Activated T-cell treated with anti-CD3 and anti-CD28 coated beads, Interleukin-2, amount 50 U/mL, for 24 hours (primary cell): ENCODE measurements at places on chromosomes 5 and 9.

GRCh38 chr5:59380350-59380951 lies 513.1 kb downstream of the PDE4D start:
- no peak for DNase-seq

GRCh38 chr5:174273325-174273724 lies 227.8 kb downstream of the NSG2 start:
- DNase-seq, result no peak

- no peak for DNase-seq
Observed at GRCh38 chr5:9615331-9615730, 14.8 kb downstream of the TAS2R1 start.

GRCh38 chr5:128671943-128672342 lies 133.9 kb upstream of the FBN2 start:
- no peak for DNase-seq

DNA sequence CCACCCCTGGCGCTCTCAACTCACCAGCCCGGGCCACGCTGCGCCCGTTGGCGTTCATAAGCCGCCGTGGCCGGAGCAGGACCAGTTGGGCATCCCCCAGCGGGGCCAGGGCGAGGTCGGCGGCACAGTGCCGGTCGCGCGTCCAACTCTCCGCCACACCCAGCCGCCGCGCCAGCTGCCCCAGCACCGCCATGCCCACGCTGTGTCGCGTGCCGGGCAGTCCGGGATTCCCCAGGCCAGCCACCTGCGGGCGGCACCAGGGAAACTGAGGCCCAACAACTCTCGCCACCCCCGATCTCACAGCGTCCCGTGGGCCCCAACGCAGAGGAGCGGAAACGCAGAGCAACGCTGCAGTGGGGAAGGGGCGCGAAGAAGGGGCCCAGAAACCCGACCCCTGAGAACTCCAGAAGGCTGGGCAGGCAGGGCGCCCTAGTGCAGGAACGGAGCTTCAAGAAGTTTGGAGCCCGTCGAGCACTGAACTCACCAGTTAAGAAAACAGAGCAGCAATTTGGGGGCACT lies 453 bp downstream of the PTRH1 start:
- DNase-seq, result no peak

GRCh38 chr5:135488727-135489465 lies 36.7 kb upstream of the TIFAB start:
- no peak for DNase-seq

GRCh38 chr9:135724186-135724787 lies 22.3 kb downstream of the KCNT1 start:
- no peak for DNase-seq

DNA sequence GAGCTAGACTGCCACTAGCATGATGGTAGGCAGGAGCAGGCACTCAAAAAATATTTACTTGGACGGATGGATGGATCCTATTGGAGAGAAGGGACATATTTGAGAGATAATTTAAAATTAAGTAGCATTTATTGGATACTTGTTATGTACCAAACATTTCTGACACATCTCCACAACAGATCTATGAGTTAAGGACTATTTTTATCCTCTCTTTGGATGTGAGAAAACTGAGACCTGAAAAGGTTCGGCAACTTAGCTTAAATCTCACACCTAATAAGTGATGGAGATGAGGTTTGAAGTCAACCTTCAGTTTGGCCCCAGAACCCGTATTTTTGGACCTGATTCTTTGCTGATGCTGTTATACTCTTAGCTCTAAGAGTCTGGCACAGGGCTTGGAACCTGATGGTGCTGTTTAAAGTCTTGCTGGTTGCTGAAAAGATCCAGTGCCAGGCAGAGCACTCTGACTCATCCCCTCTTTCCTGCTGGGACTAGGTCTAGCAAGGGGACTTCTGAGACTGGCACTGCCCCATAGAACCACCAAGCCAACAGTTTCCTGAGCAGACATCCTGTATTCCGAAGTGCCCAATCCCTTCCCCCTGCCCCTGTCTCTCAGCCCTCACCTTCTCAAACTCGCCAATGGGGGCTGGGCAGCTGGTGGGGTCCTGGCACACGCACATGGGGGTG lies 15.6 kb downstream of the SPARC start:
- no peak for DNase-seq

DNA sequence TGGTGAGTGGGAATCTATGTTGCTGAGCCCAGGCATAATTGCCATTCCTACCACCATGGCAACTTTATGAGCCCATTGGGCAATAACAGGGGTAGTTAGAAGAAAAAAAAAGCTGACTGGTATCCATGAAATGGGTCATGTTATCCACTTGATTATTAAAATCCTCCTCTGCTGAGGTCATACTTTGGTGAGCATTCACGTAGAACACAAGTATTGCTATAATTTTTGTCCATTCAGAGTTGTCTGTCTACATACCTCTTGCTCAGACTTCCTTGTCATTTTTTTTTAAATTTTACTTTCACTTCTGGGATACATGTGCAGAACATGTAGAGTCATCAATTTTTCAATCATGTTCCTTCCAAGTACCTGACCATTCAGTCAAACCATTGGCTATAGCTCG lies 780.8 kb upstream of the ARRDC3 start:
- DNase-seq, result no peak

DNA sequence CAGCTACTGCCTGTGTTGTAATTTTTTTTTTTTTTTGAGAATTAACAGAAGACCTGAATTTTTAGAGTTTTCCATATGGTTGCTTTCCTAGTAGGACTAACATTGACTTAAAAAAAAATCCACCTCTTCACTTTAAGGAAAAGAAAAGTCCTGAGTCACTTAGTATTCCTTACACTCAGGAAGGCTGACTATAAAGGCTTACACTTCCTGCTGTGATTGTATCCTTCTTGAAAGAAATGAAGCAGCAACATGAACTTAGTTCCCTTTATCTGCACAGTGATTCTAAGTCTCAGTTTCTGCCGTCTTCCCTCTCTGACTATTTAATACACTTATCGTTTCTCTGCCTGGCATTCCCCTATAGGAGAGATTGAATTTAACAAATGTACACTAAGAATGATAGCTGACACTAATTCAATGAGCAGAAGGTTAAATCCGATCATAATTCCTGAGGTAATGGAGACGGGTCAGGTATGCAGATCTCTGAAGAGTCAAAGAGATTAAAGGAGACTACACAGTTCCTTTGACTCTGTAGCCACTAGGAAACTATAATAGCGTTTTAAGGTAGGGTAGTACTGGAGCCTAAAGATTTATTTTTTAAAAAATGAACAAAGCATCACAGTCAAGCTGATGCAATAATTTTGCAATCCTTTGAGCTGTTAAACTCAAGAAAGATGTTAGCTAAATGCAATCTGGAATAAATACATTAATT lies 185.1 kb upstream of the ELAVL2 start:
- DNase-seq, result no peak

- DNase-seq, result no peak
Observed at GRCh38 chr9:125495172-125496119, 211.6 kb downstream of the MAPKAP1 start.

DNA sequence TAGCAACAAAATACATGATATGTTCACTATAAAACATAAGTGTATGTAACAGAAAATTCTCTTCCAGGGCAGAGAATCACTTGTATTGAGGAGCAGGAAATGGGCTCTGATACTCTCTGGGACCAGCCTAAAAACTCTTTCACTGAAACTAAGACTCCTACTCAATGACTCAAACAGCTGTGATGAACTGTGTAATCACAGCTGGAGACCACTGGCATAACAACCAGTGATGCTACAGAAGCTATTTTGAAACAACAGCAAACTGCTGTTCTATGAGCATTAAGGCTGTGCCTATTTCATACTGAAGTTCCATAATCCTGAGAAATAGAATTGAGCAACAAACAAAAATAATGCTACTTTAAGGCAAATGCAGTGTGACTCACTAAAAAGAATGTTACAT lies 594.0 kb downstream of the HINT1 start:
- DNase-seq, result no peak

- no peak for DNase-seq
Observed at GRCh38 chr5:170006021-170006420, 25.7 kb upstream of the INSYN2B start.

GRCh38 chr5:131511934-131512333 lies 123.1 kb downstream of the RAPGEF6 start:
- DNase-seq, result no peak

- no peak for DNase-seq
Observed at GRCh38 chr9:130766021-130766926, 68.8 kb upstream of the ABL1 start.

- no peak for DNase-seq
Observed at GRCh38 chr5:140408750-140409241, 7.2 kb downstream of the ANKHD1 start.

GRCh38 chr9:18666348-18666747 lies 192.4 kb downstream of the ADAMTSL1 start:
- DNase-seq, result no peak

- no peak for DNase-seq
Observed at GRCh38 chr9:128288273-128289004, 12.4 kb downstream of the SWI5 start.

DNA sequence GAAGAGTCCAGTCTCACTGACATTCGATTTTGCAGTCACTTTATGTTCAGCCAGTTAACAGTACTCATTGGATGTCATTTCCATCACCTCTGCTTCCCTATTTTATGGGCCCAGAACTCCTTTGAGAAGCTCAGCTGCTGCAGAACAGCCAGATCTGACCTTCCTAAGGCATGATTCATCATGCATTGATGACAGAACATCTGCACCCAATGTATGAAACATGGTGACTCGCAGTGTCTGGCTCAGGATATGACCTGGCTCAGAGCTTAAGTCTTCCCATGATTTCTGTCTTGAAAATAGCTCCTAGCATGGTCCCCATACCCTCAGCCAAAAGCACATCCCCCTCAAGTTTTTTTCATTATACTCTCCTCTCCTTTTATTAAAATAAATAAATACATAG lies 92.6 kb upstream of the TRIM32 start:
- no peak for DNase-seq

DNA sequence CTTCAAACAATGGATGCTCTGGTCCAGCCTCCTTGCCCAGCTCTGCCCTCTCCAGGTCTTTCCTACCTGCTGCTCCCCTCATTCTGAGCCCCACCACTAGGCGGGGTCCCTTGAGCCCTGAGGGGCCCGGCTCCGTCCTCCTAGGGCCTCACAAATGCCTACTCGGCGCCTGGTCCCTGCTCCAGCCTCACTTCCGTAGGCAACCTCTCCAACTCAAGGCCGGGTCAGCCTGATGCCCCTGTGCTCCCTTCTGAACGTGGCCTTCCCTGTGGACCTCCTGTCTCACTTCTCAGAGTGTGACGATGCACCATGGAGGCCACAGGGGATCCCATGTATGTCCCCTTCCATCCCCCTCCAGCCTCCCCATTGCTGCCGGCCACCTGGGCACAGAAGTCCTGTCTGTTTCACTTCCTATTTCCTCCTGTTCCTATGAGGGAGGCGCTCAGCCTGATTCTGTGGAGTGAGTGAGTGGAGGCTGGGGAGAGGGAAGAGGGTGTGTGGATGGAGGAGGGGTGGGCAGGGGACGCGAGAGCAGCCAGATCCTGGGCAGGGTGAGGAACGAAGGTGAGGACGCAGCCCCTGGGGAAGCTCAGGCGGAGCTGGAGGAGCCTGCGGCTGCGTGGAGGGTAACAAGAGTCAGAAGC lies 127.2 kb upstream of the FAM120A start:
- no peak for DNase-seq

GRCh38 chr9:122788831-122789230 lies at the start of gene OR5C1:
Gene OR5C1, plus strand, starts transcription at chr9:122788933. Its CDS starts 0 bp downstream, at chr9:122788933.
- DNase-seq, result no peak

DNA sequence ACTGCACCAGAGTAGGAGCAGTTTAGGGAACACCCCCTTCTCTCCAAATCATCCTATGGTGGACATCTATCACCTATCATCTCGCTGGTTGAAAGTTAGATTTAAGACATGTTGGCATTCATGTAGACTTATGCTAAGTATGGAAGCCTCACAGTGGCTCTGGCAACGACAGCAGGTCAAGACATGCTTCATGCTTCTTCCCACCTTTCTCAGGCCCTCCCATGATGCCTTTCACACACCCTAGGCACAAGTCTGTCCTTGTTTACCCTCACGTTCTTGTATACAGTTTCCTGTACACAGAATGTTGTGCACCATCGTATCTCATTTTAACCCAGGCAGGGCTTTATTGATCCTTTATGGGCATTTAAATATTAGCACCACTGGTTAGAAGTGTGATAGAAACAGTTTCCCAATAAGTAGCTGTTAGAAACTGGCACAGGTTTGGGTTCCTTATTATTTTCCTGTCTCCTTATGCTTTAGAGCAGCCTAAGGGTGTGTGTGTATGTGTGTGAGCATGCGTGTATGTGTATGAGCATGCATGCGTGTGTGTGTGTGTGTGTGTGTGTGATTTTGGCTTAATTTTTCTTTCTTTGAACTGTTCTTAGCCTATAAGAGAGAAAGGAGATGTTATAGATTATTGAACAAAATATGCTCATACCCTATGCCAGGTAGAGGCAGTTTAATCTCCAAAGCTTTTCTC lies 160.6 kb downstream of the NTRK2 start:
- DNase-seq, result no peak

DNA sequence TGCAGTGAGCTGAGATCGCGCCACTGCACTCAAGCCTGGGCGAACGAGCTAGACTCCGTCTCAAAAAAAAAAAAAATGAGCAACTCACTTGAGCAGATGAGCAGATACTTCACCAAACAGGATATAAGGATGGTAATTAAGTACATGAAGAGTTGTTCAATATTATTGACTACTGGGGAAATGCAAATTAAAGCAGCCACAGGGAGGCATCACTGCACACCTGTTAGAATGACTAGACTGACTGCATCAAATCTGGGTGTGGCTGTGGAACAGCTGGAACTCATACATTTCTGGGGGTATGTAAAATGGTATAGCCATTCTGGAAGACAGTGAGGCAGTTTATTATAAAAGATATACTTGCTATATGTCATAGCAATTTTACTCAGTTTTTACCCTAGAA lies 93.0 kb downstream of the WNK2 start:
- no peak for DNase-seq

DNA sequence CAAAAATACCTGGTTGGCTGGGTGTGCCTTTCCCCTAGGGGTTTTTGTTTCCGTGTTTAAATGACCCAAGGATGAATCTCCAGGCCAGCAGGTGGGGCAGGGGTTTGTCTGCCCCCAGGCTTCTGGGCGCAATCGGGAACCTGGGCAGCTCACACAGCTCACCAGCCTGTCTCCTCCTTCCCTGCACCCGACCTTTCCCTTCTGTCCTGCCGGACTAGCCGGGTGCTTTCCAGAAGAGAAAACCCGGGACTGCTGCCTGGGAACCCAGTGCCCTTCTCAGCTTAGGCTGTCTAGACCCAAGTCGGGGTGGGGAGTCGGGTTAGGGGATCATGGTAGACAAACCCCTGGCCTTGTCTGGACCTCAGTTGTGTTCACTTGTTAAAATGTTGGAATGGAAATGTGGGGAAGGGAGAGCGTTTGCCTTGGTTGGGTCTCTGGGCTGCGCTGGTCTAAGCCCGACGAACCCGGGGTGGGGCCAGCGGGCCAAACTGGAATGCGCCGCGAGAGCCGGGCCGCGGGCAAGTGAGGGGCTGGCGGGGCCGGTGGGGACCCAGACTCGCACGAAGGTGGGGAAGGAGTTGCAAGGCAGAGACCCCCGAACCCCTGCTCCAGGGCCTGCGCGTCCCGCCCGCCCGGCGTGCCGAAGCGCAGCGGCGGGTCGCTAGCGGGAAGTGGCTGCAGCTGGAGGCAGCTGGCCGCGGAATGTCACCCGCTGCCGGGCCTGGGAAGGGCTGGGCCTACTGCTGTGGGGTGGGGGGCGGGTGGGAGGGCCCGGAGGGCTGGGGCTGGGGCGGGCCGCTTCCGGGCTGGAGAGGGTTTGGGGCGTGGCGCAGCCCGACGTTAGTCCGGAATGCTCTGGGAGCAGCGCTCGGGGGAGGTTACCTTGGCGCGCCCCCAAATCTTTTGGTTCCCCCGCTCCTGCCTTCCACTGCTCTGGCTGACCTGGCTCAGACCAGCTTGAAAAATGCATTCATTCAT lies 84.6 kb downstream of the DAB2IP start:
- no peak for DNase-seq
